Peyer's patch (tissue), 4 donors: ENCODE measurements at places on chromosomes 13 and 19. TPM values are rescaled to one million over a fixed set of nuclear protein-coding genes. Genes with fewer than 3 reads are reported as not detected.

DNA sequence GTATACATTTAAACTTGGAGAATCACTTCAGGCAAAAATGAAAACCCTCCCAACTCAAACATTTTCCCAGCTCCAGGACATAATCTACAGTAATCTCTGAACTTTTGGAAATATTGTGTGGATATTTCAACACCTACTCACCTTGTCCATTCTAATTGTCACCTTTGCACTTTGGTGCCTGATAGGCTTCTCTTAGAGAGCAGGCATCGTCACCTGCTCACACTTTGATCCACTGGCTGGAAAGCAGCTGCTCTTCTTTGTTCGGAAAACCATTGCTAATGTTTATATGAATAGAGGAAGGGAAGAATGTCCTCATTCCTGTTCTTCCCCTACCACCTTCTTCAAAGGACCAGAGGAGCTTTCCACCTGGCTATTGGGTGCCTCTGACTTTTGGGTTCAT lies 411.2 kb downstream of the FGF9 start:
- no peaks in the 10 kb centered on the region for H3K27me3 ChIP-seq
- no peak for DNase-seq
- H3K27ac ChIP-seq, result no peak overlapping the region
- H3K4me3 ChIP-seq, result no peak overlapping the region
- H3K4me1 ChIP-seq, result no peaks in the 10 kb centered on the region
- no peaks in the 10 kb centered on the region for H3K36me3 ChIP-seq

- H3K4me1 ChIP-seq, result no peaks in the 10 kb centered on the region
- no peak overlapping the region for H3K4me3 ChIP-seq
- H3K27me3 ChIP-seq, result no peaks in the 10 kb centered on the region
Measured at GRCh38 chr13:104641309-104641708, 1575.1 kb upstream of the SLC10A2 start.

DNA sequence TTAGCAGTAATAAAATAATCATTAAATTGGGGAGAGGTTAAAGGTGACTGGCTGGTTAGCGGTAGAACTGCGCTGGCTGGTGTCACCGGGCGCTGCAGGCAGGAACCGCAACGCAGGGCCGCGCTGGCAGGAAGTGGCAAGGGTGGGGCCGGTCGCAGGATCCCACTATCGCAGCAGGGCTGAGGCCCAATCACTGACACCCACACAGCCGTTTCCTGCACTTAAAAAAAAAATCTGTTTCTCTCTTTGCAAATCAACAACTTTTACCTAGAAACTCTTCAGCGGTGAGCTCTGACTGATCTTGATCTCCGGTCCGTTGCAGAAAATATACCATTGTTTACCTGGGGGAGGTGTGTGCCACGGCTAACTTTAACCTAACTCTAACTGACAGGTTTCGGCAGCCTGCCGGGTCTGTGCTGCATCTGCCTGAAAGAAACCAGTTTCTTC lies 46.9 kb downstream of the KLF2 start:
- H3K4me3 ChIP-seq, result no peak overlapping the region
- H3K36me3 ChIP-seq, result no peaks in the 10 kb centered on the region
- peaks cover 42% of the 10 kb centered on the region for H3K4me1 ChIP-seq
- no peaks in the 10 kb centered on the region for H3K27me3 ChIP-seq
- peak overlapping the region; percentile 20 for H3K27ac ChIP-seq
- peak; percentile 92 for DNase-seq

GRCh38 chr19:12751635-12752034 lies at the start of gene BEST2:
TSS of gene BEST2 (plus strand) at chr19:12751791. CDS start at chr19:12752593, 802 bp downstream.
- no peaks in the 10 kb centered on the region for H3K4me1 ChIP-seq
- H3K36me3 ChIP-seq, result no peaks in the 10 kb centered on the region
- H3K27ac ChIP-seq, result peak within 1 kb of the TSS; percentile 37
- H3K4me3 ChIP-seq, result no peak within 1 kb of the TSS
- H3K27me3 ChIP-seq, result no peaks in the 10 kb centered on the region

DNA sequence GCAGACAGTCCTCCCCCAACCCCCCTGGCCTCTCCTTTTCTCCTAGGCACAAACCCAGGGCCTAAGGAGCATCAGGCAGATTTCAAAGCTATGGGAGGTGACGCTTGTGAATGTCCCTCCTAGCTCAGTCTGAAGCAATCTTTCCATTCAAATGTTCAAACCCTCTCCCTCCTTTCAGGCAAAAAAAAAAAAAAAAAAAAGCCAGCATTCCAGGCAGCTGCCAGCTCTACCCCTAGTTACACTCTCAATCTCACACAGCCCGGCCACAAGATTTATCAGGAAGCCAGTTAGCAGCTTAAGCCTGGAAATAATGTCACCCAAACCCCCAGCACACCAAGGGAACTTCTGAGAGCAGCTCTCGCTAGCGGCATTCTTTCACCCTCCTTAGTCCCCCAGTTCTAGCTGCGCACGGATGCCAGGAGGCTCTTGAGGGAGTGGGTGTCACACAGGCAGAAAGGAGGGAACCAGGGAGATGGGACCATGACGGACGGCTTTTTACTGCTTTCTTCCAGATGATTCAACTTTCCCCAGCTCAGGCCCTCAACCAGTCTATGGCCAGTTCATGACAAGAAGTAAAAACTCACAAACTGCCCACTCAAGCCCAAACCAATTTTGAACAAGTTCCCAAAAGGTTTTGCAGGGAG lies 6.3 kb downstream of the SH3GL1 start:
- H3K4me3 ChIP-seq, result no peak overlapping the region
- no peaks in the 10 kb centered on the region for H3K36me3 ChIP-seq
- H3K4me1 ChIP-seq, result no peaks in the 10 kb centered on the region
- H3K27ac ChIP-seq, result no peak overlapping the region
- no peak for DNase-seq

DNA sequence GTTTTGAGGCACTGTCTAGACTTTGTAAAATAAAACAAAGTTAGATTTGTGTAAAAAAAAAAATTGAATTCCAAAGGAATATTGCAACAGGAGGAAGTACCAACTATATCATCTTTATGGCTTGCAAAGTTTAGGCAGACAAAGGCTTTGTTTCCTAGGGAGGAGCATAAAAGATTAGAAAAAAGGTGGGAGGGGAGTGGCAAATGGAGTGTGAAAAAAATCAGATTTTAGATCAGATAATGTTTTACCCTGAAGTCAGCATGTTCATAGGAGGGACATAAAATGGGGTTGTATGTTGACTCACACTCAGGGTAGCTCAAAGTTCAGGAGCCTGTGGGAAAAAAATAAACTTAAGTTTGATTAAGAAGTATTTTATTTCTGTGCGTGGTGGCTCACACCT lies 3.7 kb downstream of the ZNF85 start:
- H3K27me3 ChIP-seq, result no peaks in the 10 kb centered on the region
- H3K4me1 ChIP-seq, result no peaks in the 10 kb centered on the region
- H3K27ac ChIP-seq, result no peak overlapping the region

- no peak overlapping the region for H3K27ac ChIP-seq
- no peaks in the 10 kb centered on the region for H3K27me3 ChIP-seq
- no peaks in the 10 kb centered on the region for H3K36me3 ChIP-seq
- H3K4me1 ChIP-seq, result no peaks in the 10 kb centered on the region
- H3K4me3 ChIP-seq, result no peak overlapping the region
Measured at GRCh38 chr19:55546822-55547614, 1.7 kb upstream of the SBK3 start.

GRCh38 chr19:29510701-29511265 lies 15.0 kb upstream of the VSTM2B start:
- no peaks in the 10 kb centered on the region for H3K36me3 ChIP-seq
- no peak overlapping the region for H3K27ac ChIP-seq
- peak; percentile 15 for DNase-seq
- H3K4me1 ChIP-seq, result no peaks in the 10 kb centered on the region

The CGB2 gene
- not detected for total RNA-seq

- no peak overlapping the region for H3K4me3 ChIP-seq
- H3K27me3 ChIP-seq, result no peaks in the 10 kb centered on the region
- peak; percentile 15 for DNase-seq
- H3K4me1 ChIP-seq, result peaks cover 29% of the 10 kb centered on the region
- no peak overlapping the region for H3K27ac ChIP-seq
Measured at GRCh38 chr13:26973946-26974345, 197.7 kb downstream of the USP12 start.

DNA sequence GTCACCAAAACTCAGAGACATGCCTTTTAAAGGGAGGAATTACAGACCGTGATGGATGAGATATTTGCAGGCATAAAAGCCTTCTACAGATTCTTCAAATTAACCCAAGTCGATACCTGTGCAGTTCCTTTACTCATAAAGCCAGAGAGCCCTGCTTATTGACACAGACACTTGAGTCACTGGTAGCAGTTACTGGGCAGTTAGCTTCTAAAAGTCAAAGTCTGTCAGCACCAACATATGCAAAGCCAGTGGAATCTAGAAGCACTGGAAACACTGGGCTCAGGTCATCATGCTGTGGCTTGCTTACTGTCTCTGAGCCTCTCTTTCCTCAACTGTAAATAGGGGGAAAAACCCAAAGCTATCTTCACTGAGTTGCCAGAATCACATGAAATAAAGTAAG lies 25.7 kb upstream of the LRCH1 start:
- H3K36me3 ChIP-seq, result no peaks in the 10 kb centered on the region
- no peak overlapping the region for H3K27ac ChIP-seq
- no peak for DNase-seq
- no peak overlapping the region for H3K4me3 ChIP-seq
- no peaks in the 10 kb centered on the region for H3K27me3 ChIP-seq
- H3K4me1 ChIP-seq, result no peaks in the 10 kb centered on the region

GRCh38 chr19:40612831-40613689 lies 11.9 kb downstream of the LTBP4 start:
- H3K36me3 ChIP-seq, result no peaks in the 10 kb centered on the region
- H3K4me3 ChIP-seq, result peak overlapping the region; percentile 64
- no peaks in the 10 kb centered on the region for H3K27me3 ChIP-seq
- DNase-seq, result peak; percentile 83

- no peaks in the 10 kb centered on the region for H3K36me3 ChIP-seq
- H3K4me3 ChIP-seq, result no peak overlapping the region
- no peaks in the 10 kb centered on the region for H3K4me1 ChIP-seq
- H3K27ac ChIP-seq, result no peak overlapping the region
Measured at GRCh38 chr19:28710278-28710677, 502.7 kb downstream of the UQCRFS1 start.

- H3K4me1 ChIP-seq, result no peaks in the 10 kb centered on the region
- H3K36me3 ChIP-seq, result no peaks in the 10 kb centered on the region
- H3K4me3 ChIP-seq, result no peak overlapping the region
- DNase-seq, result no peak
Measured at GRCh38 chr19:39223703-39224279, 19.7 kb upstream of the SYCN start.

GRCh38 chr13:111923991-111924677 lies 142.8 kb upstream of the SOX1 start:
- no peaks in the 10 kb centered on the region for H3K27me3 ChIP-seq
- H3K4me1 ChIP-seq, result no peaks in the 10 kb centered on the region
- no peaks in the 10 kb centered on the region for H3K36me3 ChIP-seq
- no peak overlapping the region for H3K4me3 ChIP-seq
- no peak for DNase-seq

- no peak for DNase-seq
- H3K27me3 ChIP-seq, result no peaks in the 10 kb centered on the region
- H3K4me1 ChIP-seq, result no peaks in the 10 kb centered on the region
- no peak overlapping the region for H3K4me3 ChIP-seq
Measured at GRCh38 chr19:41543582-41543981, 32.4 kb upstream of the CEACAM21 start.

The ECSIT gene
- total RNA-seq, result 54.1 TPM

- H3K4me3 ChIP-seq, result no peak overlapping the region
- no peaks in the 10 kb centered on the region for H3K36me3 ChIP-seq
- no peak overlapping the region for H3K27ac ChIP-seq
- no peak for DNase-seq
Measured at GRCh38 chr13:110845520-110845919, 69.3 kb downstream of the ANKRD10 start.
